ENCODE measurements at places on chromosomes 3 and 15. TPM values are rescaled to one million over a fixed set of nuclear protein-coding genes. Genes with fewer than 3 reads are reported as not detected.

DNA sequence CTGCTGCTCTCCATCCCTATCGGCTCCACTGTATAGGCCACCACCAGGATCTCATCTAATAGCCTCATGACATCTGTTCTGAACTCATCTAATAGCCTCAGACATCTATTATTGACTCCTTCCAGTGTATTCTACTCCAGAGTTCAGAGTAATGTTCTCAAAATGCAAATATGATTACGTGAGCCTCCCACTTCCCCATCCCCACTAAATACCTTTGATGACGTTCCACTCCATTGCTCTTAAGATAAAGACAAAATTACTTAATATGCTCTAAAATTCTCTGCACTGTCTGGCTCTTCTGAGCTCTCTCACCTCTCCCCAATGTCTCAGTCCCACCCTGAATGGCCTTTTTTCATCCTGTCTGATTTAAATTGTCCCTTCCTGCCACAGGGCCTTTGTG lies 94.7 kb downstream of the SAMMSON start:
- DNase-seq: no peak

DNA sequence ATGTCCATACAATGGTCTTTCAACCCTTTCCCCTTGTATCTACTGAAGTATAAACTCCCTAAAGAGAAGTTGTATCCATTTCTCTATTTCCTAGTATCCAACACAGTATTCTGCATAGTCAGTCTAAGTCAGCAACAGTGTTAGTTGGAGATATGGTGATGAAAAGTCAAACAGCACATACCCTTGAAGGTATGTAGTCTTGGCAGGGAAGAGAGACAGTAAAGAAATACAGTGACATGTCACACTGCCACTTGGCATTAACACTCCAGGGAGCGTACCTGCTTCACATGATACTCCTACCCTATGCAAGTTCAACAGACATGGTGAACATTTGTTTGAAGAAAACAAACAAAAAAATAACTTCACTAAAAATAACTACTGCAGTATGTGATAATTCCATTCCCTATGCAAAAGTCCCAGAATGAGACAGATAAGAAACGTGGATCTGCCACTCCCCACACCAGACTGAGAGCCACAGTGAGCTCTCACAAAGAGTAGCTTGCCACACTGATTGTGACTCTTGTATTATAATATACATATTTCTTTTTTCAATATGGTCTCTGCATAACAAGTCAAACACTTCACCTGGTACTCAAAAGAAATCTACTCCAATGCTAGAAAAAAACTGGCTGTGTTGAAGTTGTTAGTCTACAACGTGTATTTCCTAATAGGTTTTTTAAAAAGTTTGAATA lies 5.9 kb downstream of the PDCD10 start:
- DNase-seq: no peak

- no peak for DNase-seq
These were observed 7.7 kb upstream of the OXSR1 start for GRCh38 chr3:38157595-38157994.

DNA sequence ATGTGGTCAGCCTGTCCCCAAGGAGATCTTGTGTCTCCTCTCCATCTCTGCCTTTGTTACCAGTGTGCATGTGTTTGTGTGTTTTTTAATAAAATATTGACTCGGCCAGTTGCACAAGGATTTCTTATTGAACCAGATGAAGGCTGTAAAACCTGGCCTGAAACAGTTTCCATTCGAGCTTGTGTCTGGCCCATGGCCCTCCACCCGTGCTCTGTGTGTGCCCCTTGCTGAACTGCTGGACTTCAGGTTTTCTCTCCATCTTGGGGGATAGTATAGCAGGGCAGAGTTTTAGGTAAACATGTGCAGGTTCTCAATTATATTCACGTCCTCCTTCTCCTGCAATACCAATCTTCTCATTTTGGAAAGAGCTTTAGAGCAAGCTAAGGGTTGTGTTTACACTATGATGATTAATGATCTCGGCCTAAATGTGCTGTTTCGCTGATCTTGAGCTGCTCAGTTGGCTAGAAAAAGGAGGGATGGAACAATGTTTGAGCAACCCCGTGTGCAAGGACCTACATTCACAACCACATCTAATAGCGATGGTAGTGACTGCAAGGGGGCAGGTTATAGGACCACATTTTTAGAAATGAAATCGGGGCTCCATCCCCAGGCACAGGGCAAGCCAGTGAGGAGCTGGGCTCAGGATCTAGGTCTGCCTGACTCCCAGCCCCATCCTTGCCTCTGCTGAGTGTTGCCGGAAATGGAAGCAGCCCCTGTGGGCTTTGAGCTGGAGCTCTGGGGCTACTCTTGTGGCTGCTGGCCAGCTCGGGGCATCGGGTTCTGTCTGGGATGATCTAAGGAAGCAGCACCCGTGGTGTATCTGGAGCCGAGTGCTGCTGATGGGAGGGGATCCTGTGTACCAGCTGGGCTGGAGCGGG lies 47.7 kb downstream of the CMTM6 start:
- DNase-seq: no peak

DNA sequence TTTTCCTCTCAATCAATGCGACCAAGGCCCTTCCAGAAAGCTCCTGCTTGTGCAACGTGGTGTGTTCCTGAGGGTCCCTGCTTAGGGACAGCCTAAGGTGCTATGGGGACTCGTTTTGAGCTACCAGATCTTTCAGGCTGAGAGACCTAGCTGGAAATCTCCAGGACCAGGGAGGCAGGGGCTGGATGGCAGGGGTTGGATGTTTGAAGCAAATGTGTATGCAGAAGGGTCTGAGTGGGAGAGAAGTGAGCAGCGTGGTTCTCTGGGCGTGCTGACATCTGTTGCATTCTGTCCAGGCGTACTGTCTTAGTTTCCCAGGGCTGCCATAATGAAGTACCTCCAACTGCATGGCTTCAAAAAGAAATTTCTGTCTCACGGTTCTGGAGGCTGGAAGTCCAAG lies 31.7 kb upstream of the SLCO2A1 start:
- DNase-seq: no peak

GRCh38 chr3:113166719-113167492 lies 44.5 kb upstream of the BOC start:
- no peak for DNase-seq

DNA sequence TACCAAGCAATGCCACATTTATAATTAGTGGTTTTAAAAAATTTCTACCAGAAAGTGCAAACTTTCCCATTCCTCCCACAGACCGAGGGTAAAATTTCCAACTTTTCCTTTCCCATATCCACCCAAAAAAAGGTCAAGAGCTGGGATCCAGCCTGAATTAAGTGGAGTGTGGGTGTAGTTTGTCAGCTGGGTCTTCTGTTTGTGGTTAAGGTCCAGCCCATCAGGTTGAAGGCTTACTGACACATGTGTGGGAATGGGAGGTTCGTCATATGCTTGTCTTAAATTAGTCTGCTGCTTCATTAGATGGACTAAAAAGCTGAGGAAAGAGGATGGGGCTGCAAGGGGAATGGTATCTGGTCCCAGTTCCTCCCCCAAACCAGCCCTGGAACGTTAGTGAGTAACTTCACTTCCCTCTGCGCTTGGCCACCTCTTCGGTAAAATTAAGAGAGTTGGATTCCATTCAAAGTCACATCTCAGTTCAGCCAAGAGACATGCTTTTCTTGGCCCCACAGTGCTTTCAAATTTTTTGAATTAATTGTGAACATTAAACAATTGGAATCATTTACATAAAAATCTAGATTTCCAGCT lies 59.0 kb upstream of the PLCL2 start:
- no peak for DNase-seq

- no peak for DNase-seq
These were observed 9.2 kb upstream of the ACSBG1 start for GRCh38 chr15:78243491-78243941.

- no peak for DNase-seq
These were observed 192.2 kb downstream of the MBNL1 start for GRCh38 chr3:152460936-152461335.

DNA sequence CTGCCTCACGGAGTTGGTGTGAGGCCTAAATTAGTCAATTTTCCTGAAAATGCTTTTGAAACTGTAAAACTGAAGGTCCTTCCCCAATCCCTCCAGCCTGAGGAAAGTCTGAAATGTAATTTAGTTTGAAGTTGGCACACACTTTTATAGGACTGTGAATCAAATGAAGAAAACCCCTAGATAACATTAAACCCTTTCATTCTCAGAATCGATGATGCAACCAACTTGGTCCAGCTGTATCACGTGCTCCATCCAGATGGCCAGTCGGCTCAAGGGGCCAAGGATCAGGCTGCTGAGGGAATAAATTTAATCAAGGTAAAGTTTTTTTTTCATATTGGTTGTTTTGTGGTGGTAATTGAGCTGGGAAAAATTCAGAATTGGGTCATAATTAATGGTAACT lies 11.7 kb downstream of the MRPS22 start:
- DNase-seq: no peak

GRCh38 chr3:58962816-58963215 lies 87.0 kb downstream of the CFAP20DC start:
- DNase-seq: no peak

DNA sequence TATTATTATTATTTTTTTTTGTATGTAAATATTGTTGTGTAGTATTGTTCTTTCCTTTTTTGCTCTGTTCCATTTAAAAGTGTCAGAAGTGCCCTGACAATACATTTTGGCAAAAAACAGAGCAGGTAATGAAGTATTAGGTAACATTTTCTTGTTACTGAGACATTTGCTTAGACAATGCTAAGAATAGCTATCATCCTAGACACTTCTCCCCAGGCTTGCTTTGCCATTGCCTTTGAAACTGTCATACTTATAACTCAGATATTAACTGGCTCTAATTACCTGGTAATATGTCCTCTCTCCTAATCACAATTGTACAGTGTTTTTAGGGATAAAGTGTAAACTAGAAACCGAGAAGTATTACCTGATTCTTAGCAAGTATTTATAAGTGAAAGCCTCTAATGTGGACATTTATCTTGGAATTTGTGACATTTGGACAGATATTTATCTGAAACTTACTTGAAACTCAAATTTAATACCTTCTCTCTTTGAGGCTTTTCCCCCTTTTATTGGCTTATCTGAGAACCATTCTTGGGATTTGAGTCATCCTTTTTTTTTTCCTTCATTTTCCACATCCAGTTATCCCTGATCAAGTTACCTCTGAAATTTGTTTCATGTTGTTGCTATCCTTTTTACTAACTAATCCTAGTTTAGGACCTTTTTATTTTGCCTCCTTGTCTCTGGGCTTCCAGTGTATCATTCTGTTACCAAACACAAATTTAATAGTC lies 13.1 kb downstream of the ARIH1 start:
- no peak for DNase-seq

- no peak for DNase-seq
These were observed 130.3 kb downstream of the MINAR1 start for GRCh38 chr15:79562403-79562815.

GRCh38 chr3:172170841-172171240 lies 131.5 kb downstream of the FNDC3B start:
- no peak for DNase-seq

GRCh38 chr15:51186181-51186705 lies 91.5 kb upstream of the TNFAIP8L3 start:
- DNase-seq: no peak

- DNase-seq: peak; percentile 64
These were observed 17.1 kb downstream of the HEXA start for GRCh38 chr15:72358650-72359171.

DNA sequence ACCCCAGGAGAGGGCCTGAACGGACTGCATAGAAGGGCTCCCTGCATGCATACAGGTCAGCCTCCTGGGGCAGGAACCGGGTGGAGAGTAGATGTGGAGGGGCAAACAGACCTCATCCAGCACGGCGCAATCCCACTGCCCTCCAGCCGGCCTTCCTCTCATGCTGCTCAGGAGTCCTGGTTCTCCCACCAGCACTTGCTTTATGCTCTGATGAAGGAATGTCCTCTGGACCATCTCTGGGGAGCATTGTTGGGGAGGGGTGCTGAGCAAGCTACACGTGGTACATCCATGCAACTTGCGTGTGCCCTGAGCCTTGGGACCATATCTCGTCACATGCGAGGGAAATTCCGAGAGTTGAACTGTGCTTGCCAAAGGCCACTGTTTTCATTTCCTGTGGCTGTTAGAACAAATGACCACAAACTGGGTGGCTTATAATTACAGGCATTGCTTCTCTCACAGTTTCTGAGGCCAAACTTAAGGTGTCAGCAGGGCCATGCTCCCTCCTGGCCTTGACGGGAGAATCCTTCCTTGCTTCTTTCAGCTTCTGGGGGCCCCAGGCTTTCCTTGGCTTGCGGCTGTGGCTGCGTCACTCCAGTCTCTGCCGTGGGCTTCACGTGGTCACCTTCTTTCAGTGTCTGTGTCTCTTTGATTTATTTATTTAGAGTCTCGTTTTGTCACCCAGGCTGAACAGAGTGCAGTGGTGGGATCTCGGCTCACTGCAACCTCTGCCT lies 12.2 kb downstream of the SELENOS start:
- DNase-seq: no peak

DNA sequence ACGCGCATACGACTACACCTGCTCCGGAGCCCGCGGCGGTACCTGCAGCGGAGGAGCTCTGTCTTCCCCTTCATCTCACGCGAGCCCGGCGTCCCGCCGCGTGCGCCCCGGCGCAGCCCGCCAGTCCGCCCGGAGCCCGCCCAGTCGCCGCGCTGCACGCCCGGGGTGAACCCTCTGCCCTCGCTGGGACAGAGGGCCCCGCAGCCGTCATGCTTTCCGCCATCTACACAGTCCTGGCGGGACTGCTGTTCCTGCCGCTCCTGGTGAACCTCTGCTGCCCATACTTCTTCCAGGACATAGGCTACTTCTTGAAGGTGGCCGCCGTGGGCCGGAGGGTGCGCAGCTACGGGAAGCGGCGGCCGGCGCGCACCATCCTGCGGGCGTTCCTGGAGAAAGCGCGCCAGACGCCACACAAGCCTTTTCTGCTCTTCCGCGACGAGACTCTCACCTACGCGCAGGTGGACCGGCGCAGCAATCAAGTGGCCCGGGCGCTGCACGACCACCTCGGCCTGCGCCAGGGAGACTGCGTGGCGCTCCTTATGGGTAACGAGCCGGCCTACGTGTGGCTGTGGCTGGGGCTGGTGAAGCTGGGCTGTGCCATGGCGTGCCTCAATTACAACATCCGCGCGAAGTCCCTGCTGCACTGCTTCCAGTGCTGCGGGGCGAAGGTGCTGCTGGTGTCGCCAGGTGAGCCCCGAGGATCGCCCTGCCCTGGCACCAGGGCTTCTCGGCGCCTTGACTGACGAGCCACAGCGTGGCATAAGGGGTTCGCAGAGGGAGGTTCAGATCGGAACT lies 420 bp downstream of the SLC27A2 start:
- no peak for DNase-seq

RPP25 gene
- 6.4 TPM for total RNA-seq

PLA2G4D gene
- not detected for total RNA-seq

P3H2 gene
- 2.8 TPM for total RNA-seq

KLHL40 gene
- not detected for total RNA-seq

RASGRP1 gene
- 20.4 TPM for total RNA-seq

EFL1 gene
- total RNA-seq: 38.7 TPM
